Stimulated activated CD8-positive, alpha-beta memory T cell treated with anti-CD3 and anti-CD28 coated beads, Interleukin-15, amount 100 ng/mL, for 4 hours (primary cell): ENCODE measurements at places on chromosomes 16 and 17.

DNA sequence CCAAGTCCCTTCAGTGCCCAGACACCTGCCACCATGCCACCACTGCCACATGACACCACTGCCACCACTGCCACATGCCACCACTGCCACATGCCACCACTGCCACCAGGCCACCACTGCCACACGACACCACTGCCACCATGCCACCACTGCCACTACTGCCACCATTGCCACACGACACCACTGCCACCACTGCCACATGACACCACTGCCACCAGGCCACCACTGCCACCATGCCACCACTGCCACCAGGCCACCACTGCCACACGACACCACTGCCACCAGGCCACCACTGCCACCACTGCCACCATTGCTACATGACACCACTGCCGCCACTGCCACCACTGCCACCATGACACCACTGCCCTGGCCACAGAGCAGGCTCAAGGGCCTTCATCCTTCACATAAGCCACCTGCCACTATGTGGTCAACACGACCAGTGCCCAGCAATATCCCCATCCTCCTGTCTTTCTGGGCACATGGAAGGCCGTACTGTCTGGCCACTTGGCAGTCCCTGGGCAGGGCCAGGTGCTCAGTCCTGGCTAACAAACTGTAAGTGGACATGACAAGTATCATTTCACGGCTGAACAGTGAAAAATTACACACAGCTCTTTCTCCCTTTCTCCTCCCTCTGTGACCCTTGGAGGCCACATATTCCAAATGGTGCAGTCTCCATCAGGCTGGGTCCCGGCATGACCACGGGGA, 33.1 kb downstream of the ABR start:
- DNase-seq = no peak

- DNase-seq = no peak
These were observed 1.8 kb downstream of the TMEM95 start for GRCh38 chr17:7356756-7357155.

GRCh38 chr16:28202147-28202746, 9.5 kb downstream of the XPO6 start:
- DNase-seq = no peak

- DNase-seq = no peak
These were observed 55.1 kb upstream of the PHOSPHO1 start for GRCh38 chr17:49285716-49286115.

GRCh38 chr16:87410968-87411367, 18.8 kb downstream of the MAP1LC3B start:
- no peak for DNase-seq

- no peak for DNase-seq
These were observed 147.6 kb upstream of the HLF start for GRCh38 chr17:55117164-55117563.

DNA sequence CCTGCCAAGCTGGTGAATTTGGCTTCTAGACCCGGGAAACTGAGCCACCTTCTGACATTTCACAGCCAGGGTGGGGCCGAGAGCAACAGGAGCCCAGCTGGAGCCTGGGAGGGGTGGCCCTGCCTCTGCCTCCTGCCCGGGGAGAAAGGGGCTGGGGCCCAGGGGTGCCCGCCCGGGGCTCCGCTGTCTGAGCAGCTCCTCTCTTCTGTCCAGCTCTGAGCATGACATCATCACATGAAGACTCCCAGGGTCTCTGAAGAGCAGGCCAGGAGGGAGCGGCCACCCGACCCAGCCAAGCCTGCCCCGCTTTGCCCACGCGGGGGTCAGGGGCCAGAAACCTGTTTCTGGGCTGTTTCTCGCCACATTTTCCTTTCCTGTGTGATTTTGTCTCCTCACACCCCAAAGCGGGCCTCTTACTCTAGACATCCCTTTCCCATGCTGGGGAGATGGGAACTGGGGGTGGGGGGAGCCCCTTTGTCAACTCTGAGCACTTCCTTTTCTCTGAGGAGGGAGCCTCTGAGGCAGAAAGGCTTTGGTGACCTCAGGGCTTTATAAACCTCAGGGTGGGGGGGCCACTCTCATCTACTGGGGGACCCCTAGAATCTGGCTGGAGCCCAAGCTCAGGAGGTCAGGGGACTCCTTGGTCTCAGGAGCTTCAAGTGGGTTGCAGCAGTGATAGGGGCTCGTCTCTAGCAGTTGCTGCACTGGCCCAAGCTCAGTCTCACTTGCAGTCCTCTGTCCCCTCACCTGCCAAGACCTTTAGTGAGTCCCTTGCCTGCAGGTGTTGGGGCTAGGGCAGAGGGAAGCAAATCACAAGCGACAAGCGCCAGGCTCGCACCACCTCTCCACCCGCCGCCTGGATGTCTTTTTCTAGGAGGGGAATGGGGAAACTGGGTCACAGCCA, 7.6 kb downstream of the UBALD2 start:
- peak; percentile 52 for DNase-seq

GRCh38 chr17:82003411-82004381, 19.0 kb downstream of the CENPX start:
- no peak for DNase-seq

- DNase-seq = no peak
These were observed 309.0 kb upstream of the PMFBP1 start for GRCh38 chr16:72480911-72481310.

DNA sequence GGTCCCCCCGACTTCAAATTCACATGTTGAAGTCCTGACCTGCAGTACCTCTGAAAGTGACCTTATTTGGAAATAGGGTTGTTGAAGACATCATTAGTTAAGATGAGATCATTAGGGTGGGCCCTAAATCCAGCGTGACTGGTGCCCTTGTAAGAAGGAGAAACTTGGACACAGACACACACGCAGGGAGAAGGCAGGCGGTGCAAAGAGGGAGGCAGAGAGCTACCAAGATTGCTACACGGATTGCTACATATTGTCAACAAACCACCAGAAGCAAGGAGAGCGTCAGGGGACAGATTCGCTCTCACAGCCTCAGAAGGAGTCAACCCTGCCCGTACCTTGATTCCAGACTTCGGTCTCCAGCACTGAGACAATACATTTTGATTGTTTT, 6.8 kb upstream of the WBP2 start:
- DNase-seq = no peak

- no peak for DNase-seq
These were observed 16.2 kb upstream of the HNF1B start for GRCh38 chr17:37761059-37761458.

DNA sequence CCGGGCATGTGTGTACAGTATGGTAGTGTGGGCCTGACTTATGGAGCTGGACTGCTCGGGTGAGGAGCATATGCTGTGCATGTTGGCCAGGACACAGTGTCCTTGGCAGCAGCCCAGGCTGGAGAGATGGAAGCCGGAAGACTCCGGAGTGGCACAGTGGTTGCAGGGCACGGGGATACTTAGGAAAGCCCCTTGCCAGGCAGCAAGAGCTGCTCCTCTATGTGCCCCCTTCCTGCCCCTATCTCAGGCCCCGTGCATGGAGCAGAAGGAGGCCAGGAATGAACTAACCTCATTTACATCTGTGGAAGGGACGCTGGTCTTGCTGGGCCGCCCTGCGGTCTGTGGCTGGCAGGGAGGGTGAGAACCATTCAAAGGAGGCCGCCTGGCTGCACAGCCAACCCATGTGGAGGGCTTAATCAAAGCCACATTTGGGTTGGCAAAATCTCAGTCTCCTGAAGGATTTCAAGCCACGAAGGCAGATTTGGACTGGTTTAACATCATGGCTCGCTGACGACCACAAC, 32.2 kb upstream of the RCVRN start:
- DNase-seq = no peak

DNA sequence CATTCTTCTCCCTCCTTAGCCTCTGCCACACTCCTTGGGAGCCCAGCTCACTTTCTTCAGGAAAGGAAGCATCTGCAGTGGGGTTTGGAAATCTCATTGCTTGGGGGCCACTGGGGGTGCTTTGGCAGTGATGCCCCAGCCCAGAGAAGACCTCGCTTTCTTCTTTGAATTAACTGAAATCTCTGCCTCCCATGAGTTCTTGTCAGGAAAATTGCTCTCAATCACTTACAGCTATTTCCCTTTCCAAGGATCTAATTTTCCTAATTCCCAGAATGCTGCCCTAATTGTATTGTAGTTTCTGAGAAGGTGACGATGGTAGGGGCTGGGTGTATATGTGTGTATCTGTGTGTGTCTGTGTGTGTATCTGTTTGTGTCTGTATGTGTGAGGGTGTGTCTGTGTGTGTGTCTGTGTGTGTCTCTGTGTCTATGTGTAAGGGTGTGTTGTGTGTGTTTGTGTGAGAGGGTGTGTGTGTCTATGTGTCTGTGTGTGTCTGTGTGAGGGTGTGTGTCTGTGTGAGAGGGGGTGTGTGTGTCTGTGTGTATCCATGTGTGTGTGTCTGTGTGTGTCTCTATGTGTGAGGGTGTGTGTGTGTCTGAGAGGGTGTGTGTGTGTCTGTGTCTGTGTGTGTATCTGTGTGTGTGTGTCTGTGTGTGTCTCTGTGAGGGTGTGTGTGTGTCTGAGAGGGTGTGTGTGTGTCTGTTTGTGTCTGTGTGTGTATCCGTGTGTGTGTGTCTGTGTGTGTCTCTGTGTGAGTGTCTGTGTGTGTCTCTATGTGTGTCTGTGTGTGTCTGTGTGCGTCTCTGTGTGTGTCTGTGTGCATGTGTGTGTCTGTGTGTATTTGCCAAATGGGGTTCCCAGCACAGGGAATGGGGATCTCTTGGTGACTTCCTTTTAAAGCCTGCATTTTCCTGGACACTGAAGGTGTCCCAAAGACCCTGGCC, 83.5 kb upstream of the DNAJA2 start:
- DNase-seq = no peak

GRCh38 chr16:54460263-54460860, 173.8 kb upstream of the IRX3 start:
- DNase-seq = no peak

- no peak for DNase-seq
These were observed 78.5 kb downstream of the KLHDC4 start for GRCh38 chr16:87687126-87687910.

DNA sequence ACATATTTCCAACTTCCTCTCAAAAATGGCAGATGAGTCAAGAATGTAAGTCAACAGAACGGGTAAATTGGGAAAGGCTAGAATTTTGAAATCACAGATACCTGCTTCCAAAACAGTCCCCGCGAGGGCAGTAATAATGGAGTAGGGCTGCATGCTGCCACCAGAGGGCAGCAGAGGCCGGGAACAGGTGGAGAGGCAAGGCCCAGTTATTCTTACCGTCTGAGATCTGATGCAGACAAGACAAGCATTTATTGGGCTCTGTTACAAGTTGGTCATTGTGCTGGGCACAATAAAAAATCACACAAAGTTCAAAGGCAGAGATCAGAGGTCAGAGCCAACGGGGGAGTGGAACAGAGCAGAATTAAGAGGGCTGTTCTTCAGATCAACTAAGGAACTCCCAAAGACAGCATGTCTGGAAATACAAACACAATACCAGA, 8.8 kb upstream of the MLKL start:
- DNase-seq = peak; percentile 45

GRCh38 chr17:43402078-43402477, 3.3 kb downstream of the ARL4D start:
- DNase-seq = no peak

GRCh38 chr17:39754958-39755553, 17.3 kb downstream of the GRB7 start:
- DNase-seq = no peak

DNA sequence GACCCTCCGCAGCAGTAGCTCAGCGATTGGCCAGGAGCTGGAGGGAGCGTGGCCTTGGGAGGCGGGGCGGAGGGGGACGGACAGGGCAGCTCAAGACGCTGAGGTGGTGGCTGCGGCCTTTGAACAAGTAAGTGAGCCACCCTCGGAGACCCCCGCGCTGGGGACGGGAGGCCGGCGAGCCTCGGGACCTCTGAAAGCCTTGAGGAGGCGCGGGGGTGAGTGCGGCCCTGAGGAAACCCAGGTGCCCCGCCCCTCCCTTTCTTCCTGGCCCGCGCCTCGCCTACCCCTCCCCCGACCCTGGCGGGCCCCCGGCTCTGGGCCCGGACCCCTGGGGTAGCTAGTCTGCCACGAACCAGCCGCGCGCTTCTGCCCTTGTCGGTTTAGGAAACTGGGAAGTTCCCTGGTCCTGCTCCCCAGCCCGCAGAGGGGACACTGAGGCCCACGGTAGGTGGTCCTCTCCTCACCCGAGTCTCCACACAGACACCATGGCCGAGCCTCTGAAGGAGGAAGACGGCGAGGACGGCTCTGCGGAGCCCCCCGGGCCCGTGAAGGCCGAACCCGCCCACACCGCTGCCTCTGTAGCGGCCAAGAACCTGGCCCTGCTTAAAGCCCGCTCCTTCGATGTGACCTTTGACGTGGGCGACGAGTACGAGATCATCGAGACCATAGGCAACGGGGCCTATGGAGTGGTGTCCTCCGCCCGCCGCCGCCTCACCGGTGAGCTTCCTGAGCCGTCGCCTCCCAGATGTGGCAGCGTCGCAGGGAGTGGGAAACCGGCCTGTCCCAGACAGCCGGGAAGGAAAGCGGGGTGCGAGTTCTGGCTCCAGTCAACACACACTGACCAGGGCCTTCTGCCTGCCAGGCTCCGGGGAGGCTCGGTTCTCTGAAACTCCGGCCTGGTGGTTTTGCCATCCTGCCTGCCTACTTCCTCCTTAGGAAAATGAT, at the start of gene MAPK7:
MAPK7 (plus strand) TSS at position 83 of the 945 bp plus-strand sequence; CDS start at position 486, 403 bp downstream.
- DNase-seq = no peak

- no peak for DNase-seq
These were observed 29.6 kb downstream of the SEC14L5 start for GRCh38 chr16:4987580-4988374.

DNA sequence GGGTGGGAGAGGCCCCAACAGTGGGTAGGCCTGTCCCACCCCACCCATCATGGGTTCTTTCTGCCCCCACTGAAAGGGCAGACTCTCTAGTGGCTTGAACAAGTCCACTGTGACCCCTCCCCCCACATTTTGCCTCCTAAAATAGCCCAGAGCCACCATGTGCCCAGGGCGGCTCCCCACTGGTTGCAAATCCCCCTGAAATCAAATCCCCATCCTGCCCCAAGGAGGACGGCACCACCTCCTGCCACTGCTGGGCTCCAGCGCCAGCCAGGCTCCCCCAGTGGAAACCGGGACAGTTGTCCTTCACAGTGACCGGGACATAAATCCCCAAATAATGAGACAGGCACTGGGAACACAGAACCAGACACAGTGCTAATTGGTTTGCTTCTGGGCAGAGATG, 20.5 kb downstream of the ZNF385C start:
- DNase-seq = no peak

DNA sequence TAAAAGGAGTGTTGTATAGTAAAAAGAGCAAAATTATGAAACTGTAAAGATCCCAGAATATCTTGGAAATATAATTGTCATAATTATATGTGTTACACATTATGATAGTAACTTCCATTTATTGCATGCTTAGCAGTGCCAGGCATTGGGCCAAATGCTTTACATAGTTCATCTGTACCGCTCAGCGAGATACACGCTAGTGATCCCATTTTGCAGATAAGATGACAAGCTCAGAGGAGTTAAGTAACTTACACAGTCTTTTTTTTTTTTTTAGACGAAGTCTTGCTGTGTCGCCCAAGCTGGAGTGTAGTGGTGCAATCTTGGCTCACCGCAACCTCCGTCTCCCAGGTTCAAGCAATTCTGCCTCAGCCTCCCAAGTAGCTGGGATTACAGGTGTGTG, 6.8 kb upstream of the EZH1 start:
- DNase-seq = no peak

- DNase-seq = no peak
These were observed 17.1 kb upstream of the VPS4A start for GRCh38 chr16:69294051-69294450.
